Fibroblast of gingiva (primary cell): ENCODE measurements at places on chromosomes 2 and 18.

GRCh38 chr2:45836740-45837139 lies 185.3 kb downstream of the PRKCE start:
- DNase-seq: no peak

DNA sequence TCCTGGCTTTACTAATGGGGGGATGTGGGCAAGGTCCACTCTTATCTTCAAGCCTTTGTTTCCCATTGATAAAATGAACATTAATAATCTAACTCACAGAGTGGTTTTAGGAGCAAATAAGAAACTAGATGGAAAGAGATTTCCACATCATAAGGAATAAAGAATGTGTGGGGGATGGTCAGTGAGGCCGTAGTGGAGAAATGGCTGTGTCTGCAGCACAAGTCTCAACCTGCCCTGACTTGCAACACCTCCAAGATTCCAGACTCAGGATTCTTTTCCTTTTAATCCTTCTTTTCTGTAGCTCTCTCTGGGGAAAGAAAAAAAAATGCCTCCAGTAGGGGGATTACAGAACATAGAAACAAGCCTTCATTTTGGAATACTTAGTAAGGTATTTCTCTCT lies 124.2 kb upstream of the MEX3C start:
- DNase-seq: no peak

- DNase-seq: peak; percentile 42
Observed at GRCh38 chr2:102107741-102108070, 34.8 kb upstream of the IL1R1 start.

DNA sequence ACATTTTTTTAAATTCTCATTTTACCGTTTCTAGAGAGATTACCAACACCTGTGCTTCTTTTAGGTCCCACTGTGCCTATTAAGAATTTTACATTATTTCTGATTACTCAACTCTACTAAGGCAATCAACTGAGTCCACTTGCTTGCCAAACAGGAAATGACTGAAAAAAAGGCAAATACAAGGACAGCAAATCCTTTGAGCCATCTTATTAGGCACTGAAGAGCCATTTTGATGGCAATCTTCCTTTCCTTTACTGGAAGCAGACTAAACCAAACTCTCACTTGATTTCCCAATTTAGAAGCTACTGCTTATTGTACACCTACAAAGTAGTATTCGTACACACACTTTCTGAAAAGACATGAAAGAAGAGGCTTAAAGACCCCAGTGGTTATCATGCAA lies 121.4 kb upstream of the COL3A1 start:
- peak; percentile 69 for DNase-seq

DNA sequence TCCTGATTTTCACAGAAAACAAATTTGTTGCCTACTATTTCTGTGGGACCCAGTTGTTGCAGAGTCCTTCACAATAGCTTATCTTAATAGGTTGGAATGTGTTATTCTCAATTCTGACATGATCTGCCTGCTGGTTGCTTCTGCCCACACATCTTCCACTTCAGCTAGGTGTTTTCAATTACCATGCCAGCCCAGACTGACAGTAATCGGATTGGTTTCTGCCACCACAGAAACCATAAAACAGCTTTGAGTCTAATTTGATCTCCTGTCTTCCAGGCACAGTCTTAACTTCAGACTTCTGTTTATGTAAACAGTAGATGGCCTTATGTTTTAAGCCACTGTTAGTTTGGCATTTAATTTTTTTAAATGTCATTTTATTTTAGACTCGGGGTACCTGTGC lies 248.2 kb upstream of the RBMS1 start:
- no peak for DNase-seq

GRCh38 chr2:124092651-124093050 lies 67.6 kb downstream of the CNTNAP5 start:
- no peak for DNase-seq
